Kidney tubule cell (primary cell): ENCODE measurements at places on chromosomes 4 and X.

DNA sequence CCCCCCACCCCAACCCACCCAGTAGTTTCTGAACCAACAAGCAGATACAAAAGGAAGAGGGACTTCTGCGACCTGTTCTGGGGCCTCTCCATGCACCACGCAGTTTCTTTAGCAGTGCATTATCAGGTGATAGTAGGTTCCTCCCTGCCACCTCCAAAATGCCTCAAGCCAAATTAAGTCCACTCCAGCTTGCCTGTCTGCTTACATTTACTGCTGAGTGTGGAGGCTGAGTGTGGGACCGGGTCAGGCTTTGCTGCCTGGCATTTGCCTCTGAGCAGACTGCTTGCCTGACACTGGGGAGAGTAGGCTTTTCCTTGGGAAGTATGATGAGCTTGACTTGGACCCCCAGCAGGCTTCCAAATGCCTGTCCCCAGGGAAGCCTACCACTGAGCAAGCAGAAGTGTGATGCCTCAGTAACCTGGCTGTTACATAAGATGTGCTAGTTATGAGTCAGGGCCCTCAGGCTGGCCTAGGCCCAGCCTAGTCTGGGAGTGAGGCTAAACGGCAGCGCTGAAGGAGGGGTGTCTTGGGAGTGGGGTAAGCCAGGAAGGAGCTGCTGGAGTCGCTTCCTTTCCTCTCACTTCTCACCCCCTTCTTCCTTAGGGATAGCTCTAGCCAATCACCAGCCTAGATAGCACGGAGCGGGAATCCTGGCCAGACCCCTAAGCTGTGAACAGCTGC lies 9.0 kb downstream of the TSC22D3 start:
- DNase-seq = peak; percentile 75

DNA sequence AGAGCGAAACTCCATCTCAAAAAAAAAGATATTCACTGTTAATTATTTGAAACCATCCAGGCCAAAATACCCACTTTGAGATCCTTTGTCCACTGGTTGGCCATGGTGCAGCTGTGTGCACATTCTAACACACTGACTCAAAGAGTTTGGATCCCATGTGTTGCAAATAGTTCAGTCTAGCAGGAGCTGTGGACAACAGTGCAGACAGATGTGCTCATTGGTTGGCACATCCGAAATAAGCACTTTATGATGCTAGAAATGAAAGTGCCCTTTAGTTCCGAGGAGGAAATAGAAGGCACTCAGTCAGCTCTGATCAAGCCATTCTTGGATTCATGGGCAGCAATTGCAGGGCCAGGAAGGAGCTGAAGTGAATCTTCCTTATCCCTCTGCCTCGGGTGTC lies 63.0 kb upstream of the TMEM150C start:
- no peak for DNase-seq

DNA sequence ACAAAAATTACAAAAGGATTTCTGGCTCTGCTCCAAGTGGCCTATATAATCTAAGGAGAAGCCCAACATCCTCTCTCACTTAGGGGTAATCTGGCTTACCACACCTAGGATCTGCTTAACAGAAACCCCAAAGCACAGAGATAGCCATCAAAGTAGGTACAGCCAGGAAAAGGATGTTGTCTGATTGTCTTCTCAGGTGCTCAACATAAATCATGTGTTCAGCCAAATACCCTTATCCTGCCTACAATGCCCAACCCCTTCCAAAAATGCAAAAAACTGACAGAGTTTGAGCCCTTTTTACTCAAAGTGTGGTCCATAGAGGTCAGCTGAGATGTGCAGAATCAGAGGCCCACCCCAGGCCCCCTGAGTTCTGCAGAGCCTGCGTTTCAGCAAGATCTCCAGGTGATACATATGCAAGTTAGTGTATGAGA lies 53.9 kb downstream of the PPM1K start:
- no peak for DNase-seq

DNA sequence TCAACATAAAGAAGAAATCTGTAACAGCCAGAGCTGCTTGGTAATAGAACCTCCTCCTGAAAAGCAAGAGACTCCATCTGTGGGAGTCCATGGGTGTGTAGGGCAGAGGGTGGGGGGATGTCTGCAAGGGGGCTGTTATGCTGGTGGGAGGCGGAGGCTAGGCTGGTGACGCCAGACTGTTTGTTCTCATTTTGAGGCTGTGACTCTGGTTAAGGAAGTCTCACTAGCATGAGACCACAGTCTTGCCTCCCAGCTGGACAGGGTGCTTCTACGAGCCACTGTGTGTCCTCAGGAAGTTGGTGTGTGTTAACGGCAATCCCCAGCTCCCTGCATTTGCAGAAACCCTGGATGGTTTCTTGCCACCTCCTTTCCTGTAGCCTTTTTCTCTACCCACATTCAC lies 79.8 kb downstream of the NSUN7 start:
- DNase-seq = no peak

- peak; percentile 51 for DNase-seq
Observed at GRCh38 chr4:94127707-94128328, 79.8 kb upstream of the SMARCAD1 start.

- peak; percentile 6 for DNase-seq
Observed at GRCh38 chr4:182175788-182176519, 67.2 kb upstream of the TENM3 start.

DNA sequence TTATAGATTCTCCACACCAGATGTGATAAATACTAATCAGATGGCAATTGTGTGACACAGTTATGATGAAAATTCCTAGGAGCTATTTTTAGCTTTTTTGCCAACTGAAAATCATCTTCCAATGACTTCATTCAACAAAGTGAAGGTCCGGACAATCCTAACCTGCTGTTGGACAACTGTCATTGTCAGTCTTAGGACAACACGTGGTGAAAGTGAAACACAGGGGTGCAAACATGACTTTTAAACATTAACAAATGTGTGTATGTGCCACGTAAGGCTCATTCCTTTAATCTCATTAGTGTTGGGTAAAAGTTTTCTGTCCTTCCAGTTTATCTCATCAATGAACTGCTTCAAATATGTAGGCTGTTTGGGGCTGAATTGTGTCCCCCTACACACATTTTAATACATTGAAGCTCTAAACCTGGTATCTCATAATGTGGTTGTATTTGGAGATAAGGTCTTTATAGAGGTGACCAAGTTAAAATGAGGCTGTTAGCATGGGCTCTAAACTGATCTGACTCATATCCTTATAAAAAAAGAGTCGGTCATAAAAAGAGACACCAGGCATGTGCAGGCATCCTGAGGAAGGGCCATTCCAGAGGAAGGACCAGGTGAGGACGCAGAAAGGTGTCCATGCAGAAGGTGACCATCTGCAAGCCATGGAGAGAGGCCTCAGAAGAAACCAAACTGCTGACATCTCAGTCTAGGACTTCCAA lies 41.2 kb upstream of the SMAD1 start:
- DNase-seq = no peak

GRCh38 chrX:112677167-112677566 lies 2.6 kb downstream of the LHFPL1 start:
- no peak for DNase-seq

- DNase-seq = peak; percentile 78
Observed at GRCh38 chrX:50813843-50814661, at the start of gene SHROOM4. Gene SHROOM4, minus strand, starts transcription at chrX:50814194. Its CDS starts 176 bp downstream, at chrX:50814018.

DNA sequence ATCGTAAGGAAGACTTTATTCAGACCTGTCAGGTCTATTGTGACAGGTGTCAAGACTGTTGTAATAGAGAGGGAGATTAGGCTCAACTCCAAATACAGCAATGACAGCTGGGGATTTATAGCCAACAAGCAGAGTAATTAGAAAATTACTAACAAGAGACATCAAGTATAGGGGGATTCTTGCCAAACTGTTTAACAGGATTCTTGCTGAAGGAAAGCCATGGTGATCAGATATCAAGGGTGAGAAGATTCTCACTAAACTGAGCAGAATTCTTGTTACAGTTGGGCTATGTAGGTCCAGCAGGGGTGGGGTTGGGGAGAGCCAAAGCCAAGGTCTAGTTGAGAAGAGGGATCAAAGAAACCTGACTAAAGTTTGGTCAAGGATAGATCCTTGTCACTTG lies 461.0 kb upstream of the GALNT7 start:
- no peak for DNase-seq

DNA sequence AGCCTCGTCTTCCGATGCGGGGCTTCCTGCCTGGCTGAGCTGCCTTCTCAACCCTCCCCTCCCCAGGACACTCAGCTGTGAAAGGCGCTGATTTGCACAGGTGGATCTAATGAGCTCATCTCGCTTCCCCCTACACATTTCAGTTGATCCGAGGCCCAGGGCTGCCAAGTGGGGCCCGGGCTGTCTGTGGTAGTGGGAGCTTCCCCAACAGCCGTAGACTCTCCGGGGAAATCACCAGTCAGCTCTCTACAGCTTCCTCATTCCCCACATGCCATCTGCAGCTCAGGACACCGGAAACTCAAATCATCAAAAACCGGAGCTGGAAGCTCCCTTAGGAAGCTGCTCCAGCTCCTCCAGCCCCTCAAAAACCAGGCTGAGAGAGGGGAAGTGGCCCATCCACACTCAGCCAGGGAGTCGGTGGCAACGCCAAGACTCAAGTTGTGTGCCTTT lies 56.2 kb downstream of the SMIM20 start:
- DNase-seq = peak; percentile 96

DNA sequence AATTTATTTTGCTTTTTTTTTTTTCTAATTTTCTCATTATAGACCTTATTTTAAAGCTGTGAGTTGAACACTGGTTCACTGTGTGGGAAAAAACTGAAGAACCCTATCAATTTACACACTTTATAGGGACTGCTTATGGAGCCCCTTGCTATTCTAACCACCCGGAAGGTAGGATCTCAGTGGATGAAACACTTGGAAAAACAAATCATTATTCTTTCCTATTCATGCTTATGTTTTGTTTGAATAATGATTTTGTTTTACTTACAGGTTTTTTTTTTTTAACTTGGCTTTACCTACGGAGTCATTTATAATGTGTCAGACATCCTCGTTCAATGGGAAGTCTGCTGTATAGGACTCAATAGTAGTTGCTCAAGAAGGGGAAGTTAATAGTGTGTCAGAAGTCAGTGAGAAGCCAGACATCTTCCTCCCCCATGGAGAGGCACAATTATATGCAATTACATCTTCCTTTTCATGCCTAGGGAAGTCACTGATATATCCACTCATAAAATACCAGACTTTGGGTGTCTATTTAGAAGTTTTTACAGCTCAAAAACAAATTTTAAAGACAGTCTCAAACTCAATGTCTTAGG lies 113.2 kb downstream of the ARSF start:
- no peak for DNase-seq

DNA sequence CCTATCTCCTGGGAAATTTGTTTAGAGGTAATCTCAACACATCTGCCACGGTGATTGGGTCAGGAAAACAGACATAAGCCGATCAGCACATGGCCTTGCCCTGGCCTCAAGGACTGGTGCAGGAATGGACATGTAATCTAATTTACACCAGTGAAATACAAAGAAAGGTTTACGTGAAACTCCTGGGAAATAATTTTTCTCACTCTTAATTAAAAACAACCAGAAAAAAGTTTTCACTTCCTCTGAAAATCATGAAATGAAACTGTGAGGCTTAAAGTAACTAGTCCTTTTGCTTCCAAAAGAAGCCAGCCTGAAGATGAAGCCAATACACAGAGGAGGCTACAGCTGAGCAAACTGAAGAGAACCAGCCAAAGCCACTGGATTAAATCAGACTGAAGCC lies 154.1 kb upstream of the FAM241A start:
- DNase-seq = no peak

DNA sequence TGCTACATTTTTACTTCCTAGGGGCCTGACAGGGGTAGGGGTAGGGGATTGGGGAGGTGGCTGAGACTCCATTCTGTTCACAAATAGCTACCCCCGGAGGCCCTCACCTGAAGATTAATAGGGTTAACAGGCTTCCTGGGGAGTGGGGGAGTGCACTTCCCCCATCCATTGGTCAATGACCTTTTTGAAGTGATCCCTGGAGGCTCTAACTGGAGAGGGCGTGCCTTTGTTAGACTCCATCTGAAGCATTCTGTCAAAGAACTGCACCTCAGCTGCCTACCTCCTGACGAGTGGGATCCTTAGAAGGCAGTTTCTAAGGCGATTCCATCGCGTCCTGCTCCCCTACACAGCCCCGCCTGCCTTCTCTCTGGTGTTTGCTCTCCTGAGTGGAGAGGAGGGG lies 10.0 kb upstream of the MTM1 start:
- no peak for DNase-seq

DNA sequence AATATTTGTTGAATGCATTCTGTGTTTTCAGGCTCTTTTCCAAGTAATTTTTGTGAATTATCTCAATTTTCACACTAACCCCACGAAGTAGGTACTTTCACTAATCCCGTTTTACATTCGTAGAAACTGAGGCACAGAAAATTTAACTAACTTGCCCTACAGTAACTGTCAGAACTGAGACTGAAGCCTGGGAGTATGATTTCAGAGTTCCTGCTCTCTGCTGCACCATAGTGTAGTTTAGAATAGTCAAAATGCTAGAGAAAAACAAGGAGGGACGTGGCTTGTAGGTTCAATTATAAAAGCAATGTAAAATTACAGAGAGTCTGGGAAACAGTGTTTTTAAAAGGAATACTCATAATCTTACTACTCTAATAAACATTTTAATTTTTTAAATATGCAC lies 2.2 kb downstream of the CLCN3 start:
- no peak for DNase-seq

GRCh38 chrX:40146262-40147125 lies 48.7 kb upstream of the BCOR start:
- peak; percentile 50 for DNase-seq

DNA sequence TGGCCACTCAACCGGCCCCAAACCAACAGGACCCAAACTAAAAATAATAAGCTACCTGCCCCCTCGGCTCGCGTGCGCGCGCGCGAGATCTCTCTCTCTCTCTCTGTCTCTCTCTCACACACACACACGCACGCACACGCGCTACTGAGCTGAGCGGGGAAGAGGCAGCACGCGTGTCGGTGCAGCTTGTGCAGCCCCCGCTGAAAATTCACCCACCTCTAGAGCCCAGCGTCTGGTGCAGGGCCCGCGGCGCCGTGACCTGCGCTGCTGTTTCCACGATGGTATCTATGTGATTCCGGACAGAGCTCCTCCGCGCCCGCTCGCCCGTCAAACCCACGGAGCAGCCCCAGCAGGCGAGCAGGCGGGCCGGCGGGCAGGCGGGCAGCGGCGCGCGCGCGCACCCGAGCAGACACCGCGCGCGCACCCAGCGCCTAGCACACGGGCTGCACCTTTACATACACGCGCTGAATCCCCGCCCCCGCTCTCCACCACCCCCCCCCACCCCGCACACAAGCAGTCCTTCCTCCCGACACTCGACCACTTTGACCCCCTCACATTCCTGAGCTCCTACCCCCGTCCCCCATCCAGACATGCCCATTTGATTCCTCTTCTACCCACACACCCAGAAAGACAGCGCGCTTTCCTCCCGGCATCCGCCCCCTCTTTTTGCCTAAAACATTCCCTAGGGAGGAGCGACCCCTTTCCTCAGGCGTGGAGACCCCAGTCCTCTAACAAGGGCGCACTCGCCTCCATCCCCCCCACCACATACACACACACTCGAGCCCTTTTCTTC lies 1.0 kb downstream of the SLITRK4 start:
- DNase-seq = peak; percentile 37

- peak; percentile 82 for DNase-seq
Observed at GRCh38 chrX:40108959-40109287, 11.2 kb upstream of the BCOR start.

GRCh38 chr4:16722416-16722815 lies 176.0 kb downstream of the LDB2 start:
- no peak for DNase-seq

- no peak for DNase-seq
Observed at GRCh38 chr4:153242839-153243324, 38.6 kb downstream of the TRIM2 start.
